ENCODE measurements at places on chromosomes 16 and 17.

DNA sequence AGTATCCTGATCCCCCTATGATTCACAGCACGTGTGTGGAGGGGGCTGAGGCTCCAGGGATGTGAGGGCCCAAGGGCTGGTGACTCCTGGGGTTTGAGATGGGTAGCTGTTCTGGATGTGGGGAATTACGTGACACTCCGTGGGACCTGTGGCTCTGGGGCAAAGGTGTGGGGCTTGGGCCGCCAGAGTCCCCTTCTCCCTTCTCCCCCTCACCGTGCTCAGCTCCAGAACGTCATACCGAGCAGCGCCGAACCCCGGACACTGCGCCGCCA is 7.2 kb downstream of the PLEKHH3 start:
- DNase-seq = no peak

- no peak for DNase-seq
Observed at GRCh38 chr16:17557949-17558348, 87.2 kb upstream of the XYLT1 start.

GRCh38 chr16:9351440-9351839 is 260.0 kb downstream of the HAPSTR1 start:
- no peak for DNase-seq

DNA sequence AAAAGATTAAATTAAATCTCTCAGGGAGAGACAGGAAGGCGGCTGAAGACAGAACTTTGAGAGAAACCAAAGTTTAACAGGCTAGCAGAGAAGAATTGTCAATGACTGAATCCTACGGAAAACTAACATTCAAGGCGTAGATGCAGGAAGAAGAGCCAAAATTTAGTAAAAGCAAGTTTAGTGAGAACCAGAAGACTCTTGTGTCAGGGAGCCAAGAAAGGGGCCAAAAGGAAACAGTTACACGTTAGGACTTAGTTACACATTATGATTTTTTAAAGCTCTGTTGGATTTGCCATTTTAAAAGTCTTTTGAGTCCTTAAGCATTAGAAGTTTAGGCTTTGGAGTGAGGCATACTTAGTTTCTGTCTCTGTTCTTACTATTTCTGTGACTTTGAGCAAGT is 164.6 kb downstream of the CHD9 start:
- DNase-seq = no peak

DNA sequence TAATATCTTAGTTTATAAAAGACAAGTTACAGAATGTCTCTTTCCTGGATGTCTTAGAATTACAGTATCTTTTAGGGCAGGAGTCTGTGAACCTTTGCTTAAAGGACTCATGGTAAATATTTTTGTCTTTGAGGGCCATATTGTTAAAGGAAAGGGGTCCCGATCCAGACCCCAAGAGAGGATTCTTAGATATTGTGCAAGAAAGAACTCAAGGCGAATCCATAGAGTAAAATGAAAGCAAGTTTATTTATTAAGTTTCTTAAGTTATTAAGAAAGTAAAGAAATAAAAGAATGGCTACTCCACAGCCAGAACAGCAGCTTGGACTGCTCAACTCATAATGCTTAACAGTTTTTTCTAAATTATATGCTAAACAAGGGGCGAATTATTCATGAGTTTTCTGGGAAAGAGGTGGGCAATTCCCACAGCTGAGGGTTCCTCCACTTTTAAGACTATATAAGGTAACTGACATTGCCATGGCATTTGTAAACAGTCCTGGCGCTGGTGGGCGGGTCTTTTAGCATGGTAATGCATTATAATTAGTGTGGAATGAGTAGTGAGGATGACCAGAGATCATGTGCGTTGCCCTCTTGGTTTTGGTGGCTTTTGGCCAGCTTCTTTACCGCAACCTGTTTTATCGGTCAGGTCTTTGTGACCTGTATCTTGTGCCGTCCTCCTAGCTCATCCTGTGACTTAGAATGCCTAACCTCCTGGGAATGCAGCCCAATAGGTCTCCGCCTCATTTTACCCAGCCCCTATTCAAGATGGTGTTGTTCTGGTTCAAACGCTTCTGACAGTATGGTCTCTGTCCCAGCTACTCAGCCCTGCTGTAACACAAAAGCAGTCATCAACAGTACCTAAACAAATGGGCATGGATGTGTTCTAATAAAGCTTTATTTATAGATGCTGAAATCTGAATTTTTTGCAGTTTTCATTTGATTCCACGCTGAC is 53.2 kb downstream of the BMERB1 start:
- no peak for DNase-seq

GRCh38 chr16:19749571-19750080 is 31.6 kb downstream of the IQCK start:
- no peak for DNase-seq

- no peak for DNase-seq
Observed at GRCh38 chr16:16151315-16151714, 72.0 kb downstream of the ABCC6 start.

DNA sequence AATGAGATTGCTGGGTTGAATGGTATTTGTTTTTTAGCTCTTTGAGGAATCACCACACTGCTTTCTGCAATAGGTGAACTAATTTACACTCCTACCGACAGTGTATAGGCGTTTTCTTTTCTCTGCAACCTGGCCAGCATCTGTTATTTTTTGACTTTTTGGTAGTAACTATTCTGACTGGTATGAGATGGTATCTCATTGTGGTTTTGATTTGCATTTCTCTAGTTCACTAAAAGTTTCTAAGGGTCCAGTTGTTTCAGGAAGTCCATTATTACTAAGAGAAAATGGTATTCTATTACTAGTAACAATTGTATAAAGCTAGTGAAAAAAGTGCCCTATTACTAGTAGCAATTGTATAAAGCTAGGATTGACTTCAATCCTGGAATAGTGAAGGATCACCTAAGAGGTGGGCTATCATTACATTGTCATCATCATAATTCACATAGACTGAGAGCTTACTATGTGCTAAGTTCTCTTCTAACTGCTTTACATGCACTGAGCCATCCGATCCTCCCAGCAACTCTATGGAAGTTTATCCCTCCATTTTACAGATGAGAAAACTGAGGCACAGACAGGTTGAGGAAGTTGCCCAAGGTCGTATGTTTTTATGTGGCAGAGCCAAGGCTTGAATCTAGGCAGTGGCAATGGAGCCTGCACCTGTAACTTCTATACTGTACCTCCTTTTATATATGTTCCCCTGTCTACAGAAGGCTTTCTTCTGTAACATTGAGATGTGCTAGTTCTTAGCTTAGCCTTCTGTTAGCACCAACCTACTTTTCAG is 13.4 kb upstream of the SMIM36 start:
- no peak for DNase-seq

GRCh38 chr16:11681556-11681955 is 13.3 kb downstream of the SNN start:
- no peak for DNase-seq

GRCh38 chr16:3564130-3564888 is 12.9 kb downstream of the NLRC3 start:
- no peak for DNase-seq

DNA sequence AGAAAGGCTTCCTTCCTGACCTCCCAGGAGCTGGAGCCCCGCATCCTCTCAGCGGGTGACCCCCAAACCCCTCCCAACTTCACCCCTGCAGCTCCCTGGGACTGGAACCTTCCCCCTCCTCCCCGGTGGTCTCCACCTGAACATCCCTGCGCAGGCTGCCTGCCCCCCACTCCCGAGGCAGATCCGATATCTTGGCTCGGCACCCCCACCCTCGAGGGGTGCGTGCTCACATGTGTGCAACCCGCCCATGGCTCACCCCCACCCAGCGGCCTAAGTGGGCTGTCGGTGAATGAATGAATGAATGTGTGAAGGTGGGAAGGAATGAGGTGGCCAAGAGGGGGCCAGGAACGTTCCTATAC is 39.7 kb downstream of the SLC7A5 start:
- DNase-seq = no peak

DNA sequence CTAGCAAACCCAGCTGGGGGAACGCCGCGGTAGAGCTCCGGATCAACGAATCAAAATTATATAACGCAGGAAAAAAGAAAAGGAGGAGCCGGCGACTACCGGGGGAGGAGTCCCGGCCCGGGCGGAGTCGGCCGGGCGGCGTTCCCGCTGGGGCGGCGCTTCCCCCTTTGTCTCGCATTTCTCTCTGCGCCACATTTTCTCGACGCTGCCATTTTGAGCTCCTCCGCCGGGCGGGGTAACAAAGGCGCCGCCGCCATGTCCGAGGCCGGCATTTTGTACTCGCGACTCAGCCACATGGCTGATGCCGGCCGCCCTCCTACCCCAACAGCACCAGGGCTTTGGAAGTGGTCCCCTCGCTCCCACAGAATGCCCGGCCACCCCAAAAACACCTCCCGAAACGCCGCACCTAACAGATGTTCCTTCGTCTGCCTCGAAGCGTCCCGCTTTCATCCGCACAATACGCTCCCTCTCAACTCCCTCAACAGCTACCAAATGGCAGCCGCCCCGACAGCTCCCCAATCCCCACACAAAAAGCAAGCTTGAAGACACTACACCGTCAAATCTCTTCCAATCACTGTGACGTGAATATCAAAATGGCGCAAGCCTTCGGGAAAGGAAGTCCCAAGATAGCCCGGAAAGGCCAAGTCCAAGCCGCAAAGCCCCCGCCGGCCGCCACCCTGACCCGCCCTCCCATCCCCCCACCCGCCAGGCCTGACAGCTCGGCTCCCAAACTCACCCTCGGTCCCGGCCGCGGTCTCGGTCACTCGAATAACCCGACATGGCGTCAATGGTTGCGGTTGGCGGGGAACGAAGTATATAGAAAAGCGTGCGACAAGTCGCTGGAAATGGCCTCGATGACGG is 519 bp downstream of the DDX5 start:
- DNase-seq = peak; percentile 95

DNA sequence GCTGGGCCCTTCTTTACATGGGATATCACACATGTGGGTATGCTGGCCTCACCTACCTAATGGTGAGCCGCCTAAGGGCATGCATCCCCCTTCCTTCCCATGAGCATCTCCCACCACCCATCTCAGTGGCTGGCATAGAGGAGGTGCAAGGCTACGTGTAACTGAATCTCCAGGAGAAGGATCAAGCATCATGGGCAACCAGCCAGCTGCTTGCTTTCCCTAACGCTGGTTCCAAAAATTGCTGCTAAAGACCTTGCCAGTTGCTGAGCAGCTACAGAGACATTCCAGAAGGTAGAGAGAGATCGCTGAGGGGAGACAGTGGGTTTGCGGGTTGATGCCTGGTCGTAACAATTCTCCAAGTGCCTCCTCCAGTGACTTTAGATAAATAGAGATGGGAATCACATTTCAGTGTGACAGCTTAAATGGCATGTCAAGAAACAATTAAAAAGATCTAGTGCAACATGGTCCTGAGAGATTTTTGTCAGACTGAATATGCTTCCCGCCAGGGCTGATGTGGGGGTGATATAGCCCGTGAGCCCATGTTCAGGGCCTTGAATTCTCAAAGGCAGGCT is 378.4 kb upstream of the CDH5 start:
- DNase-seq = no peak

- no peak for DNase-seq
Observed at GRCh38 chr16:67463059-67463458, 17.9 kb downstream of the ATP6V0D1 start.

GRCh38 chr17:32846143-32846542 is 30.8 kb downstream of the MYO1D start:
- no peak for DNase-seq

GRCh38 chr17:62163847-62164246 is 98.8 kb upstream of the MED13 start:
- DNase-seq = no peak

DNA sequence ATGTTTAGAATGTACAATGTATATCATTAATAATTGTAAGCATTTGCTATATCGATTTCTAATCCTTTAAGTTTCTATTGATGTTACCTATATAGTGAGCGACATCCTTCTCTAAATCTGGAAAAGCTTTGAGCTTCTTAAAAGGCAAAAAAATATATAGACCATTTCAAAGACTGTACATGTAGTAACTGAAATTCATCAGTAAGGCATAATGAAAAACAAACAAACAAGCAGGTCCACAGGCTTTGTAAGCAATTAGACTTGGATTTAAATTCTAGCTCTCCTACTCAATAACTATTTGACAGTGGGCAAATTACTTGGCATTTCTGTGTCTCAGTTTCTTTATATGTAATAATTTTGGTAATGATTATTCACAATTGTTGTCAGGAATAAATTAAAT is 51.7 kb upstream of the NACA2 start:
- DNase-seq = no peak

DNA sequence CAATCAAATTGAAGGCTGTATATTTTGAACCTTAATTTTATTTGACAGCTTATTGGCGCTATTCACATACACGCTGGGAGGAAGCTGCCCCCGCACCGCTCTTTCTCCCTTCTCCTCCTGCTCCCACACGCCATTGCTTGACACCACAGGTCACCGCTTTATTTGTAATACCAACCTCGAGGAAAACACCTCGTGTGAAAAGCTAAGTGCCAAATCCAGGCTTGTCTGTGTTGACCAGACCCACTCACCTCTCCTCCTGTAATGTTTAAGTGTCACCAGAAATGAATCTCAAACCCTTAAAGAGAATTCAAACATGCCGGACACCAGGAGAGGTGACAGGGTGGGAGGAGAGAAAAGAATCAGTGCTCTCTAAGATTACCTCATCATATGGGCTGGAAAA is 331.4 kb downstream of the GRIN2A start:
- no peak for DNase-seq

DNA sequence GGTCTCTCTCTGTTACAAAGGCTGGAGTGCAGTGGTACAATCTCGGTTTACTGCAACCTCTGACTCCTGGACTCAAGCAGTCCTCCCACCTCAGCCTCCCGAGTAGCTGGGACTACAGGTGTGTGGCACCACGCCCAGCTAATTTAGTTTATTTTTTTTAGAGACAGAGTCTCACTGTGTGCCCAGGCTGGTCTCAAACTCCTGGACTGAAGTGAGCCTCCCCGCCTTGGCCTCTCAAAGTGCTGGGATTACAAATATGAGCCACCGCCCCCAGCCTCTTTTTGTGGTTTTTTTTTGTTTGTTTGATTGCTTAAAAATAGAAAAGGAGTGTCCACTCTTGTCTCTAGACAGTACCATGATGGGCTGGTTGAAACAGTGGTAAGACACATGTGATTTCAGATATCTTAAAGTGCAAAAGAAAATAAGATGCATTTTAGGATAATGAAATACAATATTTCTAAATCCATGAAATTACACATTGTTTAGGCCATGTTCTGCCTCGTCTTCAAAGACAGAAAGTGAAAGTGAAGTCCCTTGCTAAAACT is 27.4 kb downstream of the KIAA0513 start:
- DNase-seq = no peak

GRCh38 chr16:75109732-75110243 is 6.8 kb downstream of the LDHD start:
- no peak for DNase-seq

DNA sequence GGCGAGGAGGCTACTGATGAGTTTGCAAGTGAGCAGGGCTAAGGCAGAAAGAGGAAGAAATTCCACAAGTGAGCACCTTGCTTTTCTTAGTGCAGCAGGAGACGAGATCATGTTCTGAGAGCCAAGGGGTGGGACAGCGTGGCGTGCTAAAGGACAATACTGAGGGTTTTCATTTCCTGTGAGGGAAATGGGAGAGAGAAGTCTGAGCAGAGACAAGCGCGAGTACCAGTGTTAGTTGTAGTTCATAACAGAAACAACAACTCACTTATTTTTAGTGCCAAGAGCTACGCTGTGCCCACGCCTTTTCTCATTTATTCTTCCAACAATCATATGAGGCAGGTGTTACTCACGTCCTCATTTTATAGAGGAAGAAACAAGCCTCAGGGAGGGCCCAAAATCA is 2.3 kb downstream of the SPACA3 start:
- DNase-seq = no peak

- no peak for DNase-seq
Observed at GRCh38 chr16:49664221-49665215, 191.4 kb downstream of the ZNF423 start.
